Adipocyte (in vitro differentiated cells): ENCODE measurements at places on chromosomes 2 and 18.

- DNase-seq, result no peak
Measured at GRCh38 chr2:141513853-141514252, 617.0 kb downstream of the LRP1B start.

DNA sequence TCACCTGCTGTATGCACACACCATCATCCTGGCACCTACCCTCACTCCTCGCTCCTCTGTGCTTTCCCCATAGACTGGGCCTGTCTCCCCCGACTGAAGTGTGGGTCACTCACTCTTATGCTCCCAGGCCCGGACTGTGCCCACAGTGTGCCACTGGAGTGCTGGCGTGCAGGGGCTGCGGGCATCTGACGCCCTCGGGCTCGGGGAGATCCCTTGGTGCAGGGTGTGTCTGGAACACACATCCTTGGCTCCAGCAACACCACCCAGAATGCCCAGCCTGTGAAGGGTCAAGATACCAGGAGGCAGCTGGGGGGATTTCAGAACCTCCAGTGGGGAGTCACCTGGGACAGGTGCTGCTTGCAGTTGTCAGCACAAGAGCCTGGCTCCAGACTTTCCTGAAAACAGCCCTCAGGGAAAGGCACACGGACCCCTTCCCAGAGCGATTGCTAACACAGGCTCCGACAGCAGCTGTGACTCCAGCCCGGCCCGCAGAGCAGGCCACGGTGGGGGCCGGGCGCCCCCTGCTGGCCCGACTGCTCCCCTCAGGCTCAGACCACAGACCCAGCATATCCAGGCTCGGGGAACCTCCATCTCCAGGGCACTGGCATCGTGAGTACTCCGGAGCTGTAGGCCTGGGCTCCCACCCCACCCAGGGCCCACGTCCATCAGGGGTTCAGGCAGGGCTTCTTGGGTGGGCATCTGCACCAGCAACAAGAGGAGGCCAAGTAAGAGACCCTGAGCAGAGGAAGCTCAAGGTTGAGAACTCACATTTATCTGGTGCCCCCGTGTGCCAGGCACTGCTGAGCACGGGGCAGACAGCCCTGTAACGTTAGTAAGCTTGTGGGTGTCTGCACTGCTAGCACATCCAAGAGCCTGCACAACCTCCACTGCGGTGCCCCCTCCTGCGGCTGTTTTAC lies 8.6 kb downstream of the HS1BP3 start:
- DNase-seq, result peak; percentile 83

GRCh38 chr2:45043174-45043573 lies 33.9 kb upstream of the SIX2 start:
- no peak for DNase-seq

DNA sequence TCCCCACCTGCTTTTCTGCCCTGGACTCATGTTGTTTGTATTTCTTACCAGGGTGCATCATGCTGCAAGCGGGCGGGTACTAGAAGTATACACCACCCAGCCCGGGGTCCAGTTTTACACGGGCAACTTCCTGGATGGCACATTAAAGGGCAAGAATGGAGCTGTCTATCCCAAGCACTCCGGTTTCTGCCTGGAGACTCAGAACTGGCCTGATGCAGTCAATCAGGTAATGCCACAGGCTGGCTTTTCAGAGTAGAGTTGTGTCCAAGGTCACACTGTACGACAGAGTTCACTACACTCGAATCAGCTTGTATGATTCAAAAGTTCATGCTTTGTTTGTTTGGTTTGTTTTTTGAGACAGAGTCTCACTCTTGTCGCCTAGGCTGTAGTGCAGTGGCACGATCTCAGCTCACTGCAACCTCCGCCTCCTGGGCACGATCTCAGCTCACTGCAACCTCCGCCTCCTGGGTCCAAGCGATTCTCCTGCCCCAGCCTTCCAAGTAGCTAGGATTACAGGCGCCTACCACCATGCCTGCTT lies 19.4 kb downstream of the SRSF7 start:
- DNase-seq, result no peak

- peak; percentile 13 for DNase-seq
Measured at GRCh38 chr2:15041429-15041837, 408.9 kb downstream of the LRATD1 start.

DNA sequence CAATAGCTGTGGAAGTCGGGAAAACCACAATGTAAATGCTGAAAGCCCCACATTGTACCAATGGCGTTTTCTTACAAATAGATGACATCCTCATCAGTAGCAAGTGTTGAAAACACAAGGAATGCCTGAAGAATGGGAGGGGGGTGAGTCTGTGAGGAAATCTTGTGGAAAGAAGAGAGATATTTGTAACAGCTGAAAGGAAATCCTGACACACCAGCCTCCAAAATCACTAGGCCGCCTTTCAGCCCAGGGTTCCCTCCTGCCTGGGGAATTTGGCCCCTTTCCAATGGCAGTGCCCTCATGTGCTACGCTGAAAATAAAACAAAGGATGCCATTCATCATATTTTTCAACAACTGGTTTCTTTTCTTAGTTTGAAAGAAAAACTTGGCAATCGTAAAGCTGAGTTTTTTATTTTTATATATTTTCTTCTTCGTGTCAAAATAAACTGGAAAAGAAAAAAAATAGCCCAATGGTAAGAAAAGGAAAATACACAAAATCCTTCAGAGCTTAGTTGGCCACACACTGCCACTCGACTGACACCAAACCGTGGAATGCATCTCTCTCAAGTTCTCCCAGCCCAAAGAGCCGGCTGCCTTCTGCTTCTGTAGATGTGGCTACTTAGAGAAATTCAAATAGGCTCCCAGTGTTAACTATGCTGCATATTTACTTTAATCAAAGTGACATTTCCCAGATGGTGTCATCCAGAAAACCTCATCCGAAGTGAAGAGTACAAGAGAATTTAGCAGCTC lies 52.0 kb downstream of the FTCDNL1 start:
- DNase-seq, result peak; percentile 53

GRCh38 chr18:23675896-23676295 lies 13.2 kb upstream of the ANKRD29 start:
- no peak for DNase-seq
